ENCODE measurements at places on chromosomes 13 and 19. TPM values are rescaled to one million over a fixed set of nuclear protein-coding genes. Genes with fewer than 3 reads are reported as not detected.

GRCh38 chr13:99192480-99192879 is 8.2 kb upstream of the UBAC2 start:
- DNase-seq = no peak

DNA sequence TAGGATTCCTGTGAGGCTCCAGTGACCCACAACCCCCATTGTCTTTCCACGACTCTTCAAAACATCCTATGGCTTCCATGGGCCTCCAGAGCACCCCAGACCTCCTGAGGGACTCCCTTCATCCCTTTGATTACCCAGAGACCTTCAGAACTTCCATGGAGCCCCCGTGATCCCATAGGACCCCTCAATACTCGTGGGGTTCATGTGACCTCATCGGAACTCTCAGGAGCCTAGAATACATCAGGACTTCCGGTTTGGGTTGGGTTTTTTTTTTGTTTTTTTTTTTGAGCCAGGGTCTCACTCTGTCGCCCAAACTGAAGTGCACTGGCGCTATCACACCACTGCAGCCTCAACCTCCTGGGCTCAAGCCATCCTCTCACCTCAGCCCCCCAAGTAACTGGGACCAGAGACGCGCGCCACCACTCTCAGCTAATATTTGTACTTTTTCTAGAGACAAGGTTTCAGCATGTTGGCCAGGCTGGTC is 774 bp downstream of the ALDH16A1 start:
- DNase-seq = no peak

DNA sequence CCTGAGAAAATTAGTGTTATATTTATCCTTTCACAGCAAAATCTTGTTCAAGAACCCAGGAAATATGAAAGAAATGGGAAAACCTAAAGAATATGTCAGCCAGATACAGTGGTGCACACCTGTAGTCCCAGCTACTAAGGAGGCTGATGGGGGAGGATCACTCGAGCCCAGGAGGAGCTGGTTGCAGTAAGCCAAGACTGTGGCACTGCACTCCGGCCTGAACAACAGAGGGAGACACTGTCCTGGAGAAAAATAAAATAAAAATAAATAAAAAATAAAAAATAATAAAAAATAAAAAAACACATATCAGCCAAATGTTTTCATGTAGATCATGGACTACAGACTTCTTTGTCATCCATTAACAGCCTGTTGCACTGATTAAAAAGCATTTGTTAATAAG is 244.8 kb upstream of the KLHL1 start:
- no peak for DNase-seq

DNA sequence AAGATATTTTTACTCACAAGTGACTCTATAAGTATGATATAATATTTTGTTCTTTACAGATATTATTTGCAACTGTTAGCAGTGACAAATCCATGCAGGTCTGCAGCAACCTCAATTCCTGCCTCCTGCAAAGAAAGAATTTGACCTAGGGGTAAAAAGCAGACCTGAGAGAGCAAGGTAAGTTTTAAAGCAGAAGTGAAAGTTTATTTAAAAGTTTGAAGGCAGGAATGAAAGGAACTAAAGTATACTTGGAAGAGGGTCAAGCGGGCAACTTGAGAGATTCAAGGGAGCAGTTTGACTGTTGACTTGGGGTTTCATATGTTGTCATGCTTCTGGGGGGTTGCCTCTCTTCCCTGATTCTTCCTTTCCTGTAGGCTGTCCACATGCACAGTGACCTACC is 520.1 kb upstream of the PCDH20 start:
- no peak for DNase-seq

- DNase-seq = no peak
Measured at GRCh38 chr13:39038569-39039030, 344 bp downstream of the NHLRC3 start.

DNA sequence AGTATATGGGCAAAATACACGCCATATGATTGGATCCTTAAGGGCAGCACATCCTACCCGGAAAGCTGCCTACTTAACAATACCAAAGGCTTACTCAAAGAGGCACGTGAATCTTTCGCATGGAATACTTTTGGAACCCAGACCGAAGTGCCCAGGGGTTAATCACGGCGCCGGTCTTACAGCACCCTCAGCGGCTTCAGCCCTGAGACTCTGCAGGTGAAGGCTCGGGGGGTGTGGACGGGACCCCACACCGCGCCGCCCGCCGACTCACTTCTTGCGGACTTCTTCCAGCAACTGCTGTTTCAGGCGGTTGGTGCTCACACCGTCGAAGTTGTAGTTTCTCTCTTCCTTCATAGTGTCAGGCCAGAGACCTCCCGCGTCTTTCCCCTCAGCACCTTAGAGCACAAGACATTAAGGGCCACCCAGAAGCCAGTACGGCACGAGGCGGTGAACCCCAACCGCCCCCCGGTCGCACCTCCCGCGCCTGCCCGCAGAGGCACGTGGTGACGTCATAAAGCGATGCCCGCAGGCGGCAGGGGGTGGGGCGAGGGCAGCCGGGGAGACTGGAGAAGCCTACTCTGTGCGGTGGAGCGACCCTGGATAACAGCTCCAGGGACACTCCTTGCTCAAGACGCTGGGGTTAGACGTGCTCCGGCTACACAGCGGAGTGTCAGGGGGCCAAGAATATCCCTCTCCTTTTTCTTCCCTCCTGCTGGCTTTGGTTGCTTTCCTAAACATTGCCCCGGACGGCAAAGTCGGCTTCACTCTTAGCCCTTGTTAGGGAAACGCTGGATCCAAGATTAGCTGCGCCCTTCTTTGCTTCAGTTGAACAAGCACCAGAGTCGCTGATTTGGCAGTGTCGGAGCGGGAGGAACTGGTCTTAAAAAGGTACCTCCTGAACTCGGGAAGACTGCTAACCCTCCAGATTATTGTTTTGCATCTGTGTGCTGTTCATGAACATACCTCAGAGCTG is at the start of gene CCDC169:
CCDC169 (minus strand) TSS at position 449 of the 973 bp plus-strand sequence; CDS start at position 354, 95 bp downstream.
- peak; percentile 90 for DNase-seq

DNA sequence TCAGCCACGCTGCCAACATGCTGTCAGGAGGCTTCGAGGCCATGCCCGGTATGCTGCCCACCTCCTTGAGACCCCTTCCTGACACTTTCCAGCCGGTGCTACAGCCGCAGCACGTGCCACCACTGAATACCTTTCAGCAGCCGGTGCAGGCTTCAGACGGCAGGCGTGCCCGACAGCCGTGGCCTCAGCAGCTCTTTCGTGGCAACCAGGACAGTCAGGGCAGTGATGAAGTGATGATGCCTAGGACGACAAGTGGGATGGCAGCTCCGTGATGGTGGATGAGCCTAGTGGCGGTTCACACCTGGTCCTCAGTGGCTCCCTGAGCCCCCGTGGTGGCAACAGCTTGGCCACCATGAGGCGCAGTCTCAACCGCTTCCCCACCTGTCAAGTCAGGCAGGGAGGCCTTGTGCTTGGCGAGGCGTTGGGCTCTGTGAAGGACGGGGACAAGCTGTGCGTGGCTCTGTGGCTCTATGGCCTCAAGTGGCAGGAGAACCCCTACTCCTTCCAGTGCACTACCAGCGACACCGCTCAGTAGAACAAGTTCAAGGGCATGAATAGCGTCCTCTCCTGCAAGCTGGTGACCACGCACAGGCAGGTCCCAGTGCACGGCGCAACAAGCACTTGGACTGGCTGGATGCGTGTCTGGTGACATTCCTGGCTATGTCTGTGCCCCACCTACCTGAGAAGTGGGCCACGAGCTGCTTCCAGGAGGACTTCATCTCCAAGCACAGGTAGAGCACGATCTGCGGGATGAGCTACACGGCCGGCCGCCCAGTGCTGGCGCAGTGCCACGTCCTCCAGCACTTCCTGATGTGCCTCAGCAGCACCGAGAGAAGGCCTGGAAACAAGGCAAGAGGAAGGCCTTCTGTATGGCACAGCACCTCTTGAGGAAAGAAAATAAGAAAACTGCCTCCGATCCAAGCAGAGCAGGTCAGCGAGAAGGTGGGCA is 18.2 kb upstream of the ZNF14 start:
- DNase-seq = no peak

DNA sequence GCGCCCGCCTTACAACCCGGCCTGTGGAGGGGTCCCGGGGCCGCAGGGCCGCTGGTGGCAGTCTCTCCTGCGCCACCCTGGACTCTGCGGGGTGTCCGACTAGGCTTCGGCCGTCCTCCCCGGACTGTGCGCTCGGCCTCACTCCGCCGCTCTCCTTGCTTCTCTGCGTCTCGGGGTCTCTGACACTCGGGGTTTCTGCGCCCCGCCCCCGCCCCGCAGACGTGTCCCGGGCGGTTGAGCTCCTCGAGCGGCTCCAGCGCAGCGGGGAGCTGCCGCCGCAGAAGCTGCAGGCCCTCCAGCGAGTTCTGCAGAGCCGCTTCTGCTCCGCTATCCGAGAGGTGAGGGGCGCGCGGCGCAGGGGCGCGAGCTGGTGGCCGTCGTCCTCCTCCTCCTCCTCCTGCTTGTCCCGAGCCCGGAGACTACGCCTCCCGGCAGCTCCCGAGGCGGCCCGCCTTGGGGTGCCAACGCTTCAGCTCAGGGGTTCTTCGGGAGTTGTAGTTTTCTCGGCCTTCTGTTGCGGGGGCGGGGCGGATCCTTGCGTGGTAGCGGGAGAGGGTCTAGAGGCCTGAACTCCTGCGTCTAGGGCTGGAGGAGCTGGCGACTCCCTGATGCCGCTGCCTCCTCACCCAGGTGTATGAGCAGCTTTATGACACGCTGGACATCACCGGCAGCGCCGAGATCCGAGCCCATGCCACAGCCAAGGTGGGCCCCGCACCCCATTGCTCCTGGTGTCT is 627 bp downstream of the LIN7B start:
- DNase-seq = peak; percentile 78

DNA sequence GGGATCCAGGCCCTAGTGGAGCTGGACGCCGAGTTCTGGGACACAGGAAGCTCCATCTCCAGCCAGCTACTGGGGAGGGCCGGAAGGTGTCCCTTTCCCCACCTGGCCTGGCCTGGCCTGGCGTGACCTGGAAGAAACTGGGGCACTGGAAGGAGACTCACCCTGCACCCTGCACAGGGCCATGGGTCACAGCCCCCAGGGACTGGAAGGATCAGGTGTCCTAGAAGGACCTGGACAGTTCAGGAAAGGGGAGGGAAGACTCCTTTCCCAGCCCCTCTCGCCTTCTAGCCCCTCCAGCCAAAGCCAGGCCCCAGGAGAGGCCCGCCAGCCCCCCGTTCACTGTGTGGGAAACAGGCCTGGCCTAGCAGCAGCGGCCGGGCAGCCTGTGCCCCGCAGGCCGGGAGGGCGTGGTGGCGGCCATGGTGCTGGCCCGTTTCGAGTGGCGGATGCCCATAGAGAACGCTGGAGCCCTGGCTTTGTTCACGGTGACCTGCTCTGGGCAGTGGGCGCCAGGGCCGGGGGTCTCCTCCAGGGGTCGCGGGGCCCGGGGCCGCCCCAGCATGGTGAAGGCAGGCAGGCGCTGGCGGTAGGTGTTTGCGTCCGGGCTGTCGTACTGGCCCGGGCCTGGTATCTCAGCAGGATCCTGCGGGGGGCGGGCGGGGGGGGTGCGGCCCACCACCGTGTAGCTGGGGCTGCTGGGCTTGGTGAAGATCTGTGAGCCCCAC is 2.8 kb upstream of the SHC2 start:
- DNase-seq = no peak

DNA sequence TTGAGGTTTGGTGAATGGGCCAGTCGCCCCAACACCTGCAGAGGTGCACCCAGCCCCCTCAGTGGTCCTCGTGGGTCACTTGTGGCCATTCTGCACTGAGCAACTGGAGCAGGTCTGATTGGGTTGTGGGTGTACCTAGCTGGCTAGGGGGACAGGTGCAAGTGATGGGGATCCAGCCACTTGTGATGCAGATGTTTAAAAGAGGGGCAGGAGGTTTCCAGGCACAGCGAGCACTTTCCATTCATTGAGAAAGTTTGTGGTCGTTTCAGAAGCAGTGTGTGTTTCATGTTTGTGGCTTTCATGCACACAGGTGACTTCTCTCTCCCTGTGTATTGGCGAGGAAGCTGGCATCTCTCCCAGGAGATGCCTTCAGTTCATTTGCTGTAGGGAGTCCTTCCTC is 34.7 kb downstream of the TSSK6 start:
- no peak for DNase-seq

- DNase-seq = peak; percentile 57
Measured at GRCh38 chr13:26037302-26037701, 14.5 kb downstream of the SHISA2 start.

LYL1 gene
- not detected for total RNA-seq

GRCh38 chr13:89375839-89376238 is 1704.7 kb downstream of the SLITRK5 start:
- peak; percentile 28 for DNase-seq

GRCh38 chr13:74620308-74620707 is 486.1 kb upstream of the KLF12 start:
- no peak for DNase-seq

SYCN gene
- not detected for total RNA-seq
